ENCODE measurements at places on chromosomes 16 and 17.
A peak's percentile ranks its signal among the peaks of the same experiment; 100 is the strongest.

- DNase-seq, result peak; percentile 79
These were observed 9.9 kb upstream of the CMTM4 start for GRCh38 chr16:66706506-66706880.

DNA sequence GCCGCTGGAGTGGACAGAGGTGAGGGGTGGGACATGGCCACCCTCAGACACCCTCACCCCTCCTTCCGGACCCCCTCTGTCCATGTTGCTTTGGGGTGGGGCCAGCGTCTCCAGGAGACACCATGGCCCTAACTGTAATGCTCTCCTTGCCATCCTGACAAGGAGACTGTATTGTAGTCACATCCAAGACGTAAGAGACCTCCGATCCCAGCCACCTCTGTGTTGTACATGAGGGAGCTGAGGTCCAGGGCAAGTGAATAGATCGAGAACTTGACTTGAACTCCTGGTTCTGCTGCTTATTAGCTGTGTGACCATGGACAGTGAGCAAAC, 30.2 kb downstream of the POLR3E start:
- no peak for DNase-seq

- no peak for DNase-seq
These were observed at the start of gene WIPI1 for GRCh38 chr17:68457168-68457538. Gene WIPI1, minus strand, starts transcription at chr17:68457496. Its CDS starts 75 bp downstream, at chr17:68457421.

DNA sequence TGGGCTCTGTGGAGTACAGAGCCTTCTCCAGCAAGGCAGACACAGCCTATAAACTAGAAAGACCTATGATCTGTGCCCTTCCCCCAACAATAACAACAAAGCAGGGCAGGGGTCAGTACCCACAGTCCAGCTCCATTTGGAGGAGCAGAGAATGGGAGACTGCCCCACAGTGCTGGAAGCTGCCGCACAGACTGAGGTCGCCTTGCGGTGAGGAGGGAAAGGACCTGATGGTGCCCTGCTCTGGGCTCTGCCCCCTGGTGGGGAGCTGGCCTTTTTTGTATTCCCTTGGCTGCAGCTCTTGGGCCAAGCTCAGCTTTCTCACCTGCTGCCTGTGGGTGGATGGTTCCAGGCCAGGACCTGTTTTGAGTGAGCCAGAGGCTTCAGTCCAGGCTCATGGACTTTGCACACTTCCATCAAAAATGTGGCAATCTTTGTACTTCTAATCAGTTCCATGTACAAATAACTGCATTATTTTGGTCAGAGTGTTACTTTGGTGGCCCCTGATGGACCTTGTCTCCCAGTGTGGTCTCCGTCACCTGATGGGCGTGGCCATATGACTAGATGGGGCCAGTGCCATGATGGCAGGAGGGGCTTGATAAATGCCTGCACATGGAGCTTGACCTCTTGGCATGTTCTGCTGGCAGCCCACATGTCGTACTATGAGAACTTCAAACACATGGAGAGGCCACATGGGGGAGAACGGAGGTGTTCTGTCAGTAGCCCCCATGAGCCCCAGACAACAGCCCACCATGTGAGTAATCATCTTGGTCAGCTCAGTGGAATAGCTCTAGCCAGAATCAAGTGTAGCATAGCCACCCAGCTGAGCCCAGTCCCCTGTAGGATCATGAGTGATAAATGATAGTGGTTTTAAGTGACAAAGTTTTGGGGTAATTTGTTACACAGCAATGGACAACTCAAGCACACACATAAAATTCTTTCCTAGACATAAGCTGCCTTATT, 24.2 kb downstream of the B9D1 start:
- DNase-seq, result peak; percentile 40

- no peak for DNase-seq
These were observed 23.6 kb downstream of the TANGO6 start for GRCh38 chr16:68866933-68867332.

DNA sequence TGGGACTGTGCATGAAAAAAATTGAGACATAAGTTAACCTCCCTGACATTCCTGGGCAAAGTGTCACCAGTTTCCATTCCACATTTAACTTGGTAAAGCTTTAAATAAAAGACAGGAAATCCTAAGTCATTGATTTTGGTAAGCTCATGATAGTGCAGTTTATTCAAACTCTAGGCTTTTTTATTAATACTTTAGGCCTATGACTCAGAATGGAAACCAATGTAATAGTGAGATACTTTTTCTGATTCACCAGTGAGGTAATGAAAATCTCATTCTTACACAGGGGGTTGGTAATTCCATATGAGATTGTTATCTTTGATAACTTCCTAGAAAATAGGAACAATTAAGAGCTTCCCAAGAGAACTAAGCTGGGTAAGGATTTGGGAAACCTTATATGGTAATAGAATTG, 91.1 kb downstream of the NLK start:
- DNase-seq, result peak; percentile 34

- DNase-seq, result no peak
These were observed 31.0 kb downstream of the LDHD start for GRCh38 chr16:75085556-75085955.

- DNase-seq, result no peak
These were observed 668.9 kb downstream of the MAF start for GRCh38 chr16:78931678-78932077.

DNA sequence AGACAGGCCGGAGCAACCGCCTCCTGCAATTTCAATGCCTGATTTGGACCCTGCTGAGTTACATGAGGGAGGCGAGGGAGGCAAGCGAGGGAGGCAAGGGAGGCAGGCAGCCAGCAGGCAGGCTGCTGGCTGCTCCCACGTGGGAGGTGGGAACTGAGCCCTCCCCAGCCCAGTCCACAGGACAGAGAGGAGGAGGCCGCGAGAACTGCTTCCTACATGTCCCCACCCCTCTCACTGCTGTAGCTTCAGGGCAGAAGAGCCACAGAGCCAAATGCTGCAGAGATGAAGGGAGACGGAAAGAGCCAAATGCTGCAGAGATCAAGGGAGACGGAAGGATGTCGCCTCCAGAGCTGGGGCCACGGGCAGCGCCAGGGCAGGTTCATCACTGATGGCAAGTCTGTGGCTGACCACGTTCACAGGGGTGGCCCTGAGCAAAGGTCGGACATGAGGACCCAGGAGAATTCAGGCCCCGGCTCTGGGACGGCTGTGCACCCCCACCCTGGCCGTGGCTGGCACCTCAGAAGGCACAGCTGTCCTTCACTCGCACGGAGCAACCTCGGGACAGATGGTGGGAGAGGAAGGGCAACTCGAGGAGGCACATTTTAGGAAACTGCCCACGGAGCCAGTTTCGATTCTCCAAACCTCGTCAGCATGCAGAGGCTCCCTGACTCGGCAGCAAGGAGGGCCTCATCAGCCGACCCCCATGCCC, 21.5 kb downstream of the RPH3AL start:
- DNase-seq, result peak; percentile 62
